ENCODE measurements at places on chromosomes 7 and 10. TPM values are rescaled to one million over a fixed set of nuclear protein-coding genes. Genes with fewer than 3 reads are reported as not detected.

SSMEM1 gene
- total RNA-seq, result not detected

STEAP1B gene
- 0.47 TPM for total RNA-seq

- DNase-seq, result no peak
Measured at GRCh38 chr10:79219322-79219957, 127.8 kb upstream of the PPIF start.

CTTNBP2 gene
- total RNA-seq, result 1.0 TPM

Measured in PC-3 (cell line).